ENCODE measurements at places on chromosomes 16 and 17. TPM values are rescaled to one million over a fixed set of nuclear protein-coding genes. Genes with fewer than 3 reads are reported as not detected.

Gene TSEN54
- total RNA-seq: 24.4 TPM

Gene C1QTNF8
- total RNA-seq: not detected

Gene CIITA
- not detected for total RNA-seq

Gene SYCE1L
- total RNA-seq: 2.0 TPM

Gene CTRB1
- total RNA-seq: not detected

Gene TBC1D26
- under 0.01 TPM for total RNA-seq

Gene ZNF319
- 7.2 TPM for total RNA-seq

Gene CCL23
- not detected for total RNA-seq

Gene CDC42EP4
- total RNA-seq: 56.9 TPM

Gene HBM
- not detected for total RNA-seq

Gene GNG13
- not detected for total RNA-seq

Gene TNFRSF17
- total RNA-seq: not detected

Gene NLGN2
- total RNA-seq: 24.3 TPM

Gene MEIOC
- 0.63 TPM for total RNA-seq

Gene MT4
- not detected for total RNA-seq

Gene DYNLRB2
- total RNA-seq: 1.3 TPM

Gene SPATA32
- total RNA-seq: not detected

Gene TUBB3
- 488 TPM for total RNA-seq

Gene TXNL4B
- total RNA-seq: 6.0 TPM

Gene TNP2
- total RNA-seq: not detected

Gene SPATA22
- 0.38 TPM for total RNA-seq

Gene OTOA
- not detected for total RNA-seq

Gene SOX9
- total RNA-seq: 14.3 TPM

Gene IST1
- total RNA-seq: 93.4 TPM

Gene PLCD3
- 178 TPM for total RNA-seq

Gene PPP1R1B
- total RNA-seq: 0.13 TPM

Gene ZSWIM7
- 24.5 TPM for total RNA-seq

Gene SLC35G6
- total RNA-seq: not detected

Data from mesangial cell (primary cell).